Kidney epithelial cell (primary cell): ENCODE measurements at places on chromosomes 4 and X. TPM values are rescaled to one million over a fixed set of nuclear protein-coding genes. Genes with fewer than 3 reads are reported as not detected.

GRCh38 chr4:4991541-4992099 lies 27.6 kb downstream of the CYTL1 start:
- no peak for DNase-seq

SEC24D gene
- total RNA-seq = 48.5 and 52.4 TPM in 2 replicates

- DNase-seq = no peak
Measured at GRCh38 chr4:141389649-141390048, 169.0 kb downstream of the ZNF330 start.

DNA sequence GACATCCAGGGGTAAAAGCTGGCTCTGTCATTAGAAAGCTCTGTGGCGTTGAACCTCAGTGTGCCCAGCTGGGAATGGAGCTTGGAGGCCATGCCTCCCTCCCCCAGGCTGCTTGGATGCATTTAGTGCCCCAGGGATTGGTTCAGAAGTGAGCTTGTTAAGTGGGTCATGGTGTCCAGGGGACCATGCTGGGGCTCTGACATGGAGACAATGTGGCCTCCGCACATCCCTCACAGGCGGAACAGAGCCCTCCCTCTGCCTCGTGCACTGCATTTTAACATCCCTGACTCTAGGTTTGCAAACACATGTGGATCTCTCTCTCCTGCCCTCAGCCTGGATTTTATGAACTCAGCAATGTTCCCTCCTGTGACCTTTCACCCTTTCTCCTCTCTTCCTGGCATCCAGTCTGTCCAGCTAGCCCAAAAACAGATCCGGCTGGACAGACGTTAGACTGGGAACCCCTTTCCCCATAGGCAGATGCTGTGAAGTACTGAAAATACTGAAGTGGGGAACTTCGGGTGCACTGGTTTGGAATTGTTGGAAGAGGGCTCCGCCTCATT lies 81.5 kb downstream of the SORCS2 start:
- no peak for DNase-seq

- no peak for DNase-seq
Measured at GRCh38 chrX:105658136-105658535, 164.2 kb upstream of the NRK start.

CT83 gene
- total RNA-seq = not detected in 2 replicates

CT45A3 gene
- total RNA-seq = not detected in 2 replicates

C4orf50 gene
- not detected in 2 replicates for total RNA-seq

- DNase-seq = no peak
Measured at GRCh38 chr4:1830642-1831228, 25.2 kb downstream of the LETM1 start.

DNA sequence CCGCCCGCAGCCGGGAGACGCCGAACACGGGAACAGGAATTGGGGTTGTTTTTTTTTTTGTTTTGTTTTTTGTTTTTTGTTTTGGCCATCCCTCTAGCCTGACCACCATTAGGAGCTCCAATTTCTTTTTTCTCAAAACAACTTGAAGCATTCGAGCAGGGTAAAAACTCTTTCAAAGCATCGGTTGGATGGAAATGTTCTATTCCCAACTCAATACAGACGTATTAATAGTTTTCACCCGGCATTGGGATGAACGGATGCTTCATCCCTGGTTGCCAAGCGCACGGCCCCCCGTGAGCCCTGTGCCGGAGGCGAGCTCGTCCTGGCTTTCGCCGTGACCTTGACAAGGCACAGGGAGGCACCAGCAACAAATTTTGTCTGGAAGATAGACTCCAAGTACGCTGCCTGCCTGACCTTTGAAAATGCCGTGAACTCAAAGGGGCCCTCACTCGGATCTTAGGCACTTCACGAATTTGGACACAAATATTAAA lies 352 bp upstream of the MAP3K15 start:
- no peak for DNase-seq
